NT2/D1 (cell line): ENCODE measurements at places on chromosomes 3 and 15.
A peak's percentile ranks its signal among the peaks of the same experiment; 100 is the strongest.

DNA sequence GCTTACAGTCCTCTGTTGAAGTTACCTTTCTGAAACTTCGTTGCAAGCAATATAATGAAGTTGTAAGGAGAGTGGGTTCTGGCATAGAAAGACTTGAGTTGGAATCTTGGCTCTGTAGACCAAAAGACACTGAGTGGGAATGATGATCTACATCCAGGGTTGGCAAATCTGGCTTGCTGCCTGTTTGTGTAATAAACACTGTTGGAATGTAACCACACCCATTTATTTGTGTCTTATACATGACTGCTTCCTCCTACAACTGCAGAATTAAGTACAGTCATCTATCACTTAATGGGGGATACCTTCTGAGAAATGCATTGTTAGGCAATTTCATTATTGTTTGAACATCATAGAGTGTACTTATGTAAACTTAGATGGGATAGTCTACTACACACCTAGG lies 178.4 kb upstream of the SUCLG2 start:
- no peak for DNase-seq

DNA sequence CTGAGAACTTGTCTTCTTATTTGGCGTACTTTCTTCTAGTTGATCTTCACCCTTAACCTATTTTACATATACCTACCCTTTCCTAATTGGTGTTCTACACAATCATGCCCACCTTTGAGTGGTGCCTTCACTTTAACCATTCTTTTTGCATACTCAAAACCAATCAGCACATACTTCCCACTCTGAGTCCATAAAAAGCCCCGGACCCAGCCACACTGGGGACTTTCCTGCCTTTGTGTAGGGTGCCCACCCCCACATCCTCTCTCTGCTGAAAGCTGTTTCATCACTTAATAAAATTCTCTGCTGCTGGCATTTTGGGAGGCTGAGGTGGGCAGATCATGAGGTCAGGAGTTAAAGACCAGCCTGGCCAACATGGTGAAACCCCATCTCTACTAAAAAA lies 15.9 kb upstream of the CHST2 start:
- DNase-seq, result no peak

DNA sequence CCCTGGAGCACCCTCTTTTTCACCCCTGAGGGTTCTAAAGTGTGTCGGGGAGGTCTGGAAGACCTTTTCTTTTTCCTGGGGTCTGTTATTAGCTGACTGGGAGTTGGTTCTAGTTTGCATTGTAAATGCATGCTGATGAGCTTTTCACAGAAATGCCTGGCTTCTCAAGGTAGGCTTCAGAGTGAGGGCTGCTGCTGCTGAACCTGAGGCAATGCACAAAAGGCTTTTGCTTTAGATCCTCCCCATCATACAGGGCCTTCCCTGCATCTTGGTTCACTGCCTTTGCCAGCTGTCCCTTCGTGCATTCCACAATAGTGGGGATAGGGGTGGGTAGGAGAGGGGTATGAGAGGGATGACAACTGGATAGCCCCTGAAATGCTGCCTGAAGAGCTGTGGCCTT lies 46.6 kb downstream of the FAH start:
- peak; percentile 58 for DNase-seq

- peak; percentile 79 for DNase-seq
Observed at GRCh38 chr3:34008191-34008590, 209.8 kb downstream of the PDCD6IP start.

GRCh38 chr3:148953094-148953493 lies 38.2 kb upstream of the GYG1 start:
- no peak for DNase-seq

DNA sequence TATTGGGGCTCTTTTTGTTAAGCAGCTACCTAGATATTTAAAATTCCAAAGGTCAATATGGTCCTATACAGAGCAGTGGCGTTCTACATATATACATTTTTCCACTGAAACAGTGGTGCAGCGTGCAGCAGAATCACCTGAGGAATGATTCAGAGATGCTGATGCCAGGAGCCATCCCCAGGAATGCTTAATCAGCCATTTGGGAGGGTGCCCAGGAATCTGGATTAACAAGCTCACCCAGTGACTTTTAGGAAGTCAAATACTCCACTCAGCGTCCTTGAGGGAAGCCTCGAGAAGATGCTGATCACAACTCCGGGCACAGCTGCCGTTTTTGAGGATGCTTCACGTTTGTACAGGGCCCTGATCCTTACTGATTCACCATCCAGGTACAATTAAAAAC lies 82.6 kb upstream of the ARHGEF3 start:
- no peak for DNase-seq

DNA sequence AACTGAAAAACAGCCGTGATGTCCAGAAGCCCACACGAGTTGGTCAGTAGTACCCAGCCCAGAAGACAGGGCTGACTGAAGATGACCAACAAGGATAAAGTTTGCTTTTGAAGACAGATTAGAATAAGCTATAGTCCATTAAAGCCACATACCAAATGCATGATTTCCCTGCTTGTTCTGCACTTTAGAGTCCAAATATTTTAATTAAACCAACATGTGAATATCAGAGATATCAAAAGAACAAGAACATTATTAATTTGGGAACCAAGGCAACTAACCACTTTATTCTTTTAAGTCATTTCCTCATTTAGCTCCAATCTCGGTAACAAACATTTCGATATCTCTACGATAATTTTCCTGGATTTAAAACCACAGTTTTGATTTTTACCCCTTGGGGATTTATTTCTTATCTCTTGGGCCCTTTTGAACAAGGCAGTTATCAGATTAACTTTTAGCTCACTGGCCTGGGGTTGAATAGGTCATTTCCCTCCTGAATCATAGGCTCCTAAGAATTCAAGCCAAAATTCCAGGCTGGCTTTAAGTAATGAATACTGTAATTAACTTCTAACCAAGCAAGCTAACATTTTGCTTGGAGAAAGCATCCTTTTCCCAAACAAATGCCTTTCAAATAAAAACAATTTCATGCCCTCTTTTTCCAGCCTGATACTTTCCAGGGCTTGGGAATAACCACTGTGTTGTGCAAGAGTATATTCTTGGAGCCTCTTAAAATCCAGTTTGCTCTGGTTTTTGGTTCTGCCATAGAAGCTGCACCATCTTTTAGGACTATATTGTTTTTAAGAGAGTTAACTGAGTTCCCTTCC lies 102.9 kb upstream of the NR2E3 start:
- no peak for DNase-seq

GRCh38 chr3:12452361-12453330 lies 31.6 kb upstream of the TSEN2 start:
- no peak for DNase-seq

- DNase-seq, result no peak
Observed at GRCh38 chr3:190491533-190492054, 22.3 kb upstream of the IL1RAP start.

DNA sequence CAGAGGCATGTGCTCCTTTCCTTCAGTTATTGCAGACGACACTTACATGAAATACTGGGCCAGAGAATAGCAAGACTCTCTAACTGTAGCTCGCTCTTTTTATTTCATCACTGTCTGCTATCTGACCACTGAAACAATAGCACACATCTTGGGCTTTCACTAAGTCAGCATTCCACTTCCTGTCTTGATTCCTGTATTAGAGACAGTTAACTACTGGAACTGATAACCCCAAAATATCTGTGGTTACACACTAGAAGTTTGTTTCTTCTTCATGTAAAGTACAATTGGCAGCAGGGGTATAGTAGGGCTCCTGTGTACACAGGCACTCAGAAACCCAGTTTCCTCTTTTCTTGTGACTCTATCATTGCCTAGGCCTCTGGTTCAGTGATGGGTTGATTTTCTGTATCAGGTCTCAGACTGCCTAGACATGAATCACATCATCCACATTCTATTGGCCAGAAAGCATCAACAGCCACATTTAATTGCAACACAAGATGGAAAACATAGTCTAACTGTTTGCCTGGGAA lies 230.2 kb upstream of the CD96 start:
- no peak for DNase-seq

DNA sequence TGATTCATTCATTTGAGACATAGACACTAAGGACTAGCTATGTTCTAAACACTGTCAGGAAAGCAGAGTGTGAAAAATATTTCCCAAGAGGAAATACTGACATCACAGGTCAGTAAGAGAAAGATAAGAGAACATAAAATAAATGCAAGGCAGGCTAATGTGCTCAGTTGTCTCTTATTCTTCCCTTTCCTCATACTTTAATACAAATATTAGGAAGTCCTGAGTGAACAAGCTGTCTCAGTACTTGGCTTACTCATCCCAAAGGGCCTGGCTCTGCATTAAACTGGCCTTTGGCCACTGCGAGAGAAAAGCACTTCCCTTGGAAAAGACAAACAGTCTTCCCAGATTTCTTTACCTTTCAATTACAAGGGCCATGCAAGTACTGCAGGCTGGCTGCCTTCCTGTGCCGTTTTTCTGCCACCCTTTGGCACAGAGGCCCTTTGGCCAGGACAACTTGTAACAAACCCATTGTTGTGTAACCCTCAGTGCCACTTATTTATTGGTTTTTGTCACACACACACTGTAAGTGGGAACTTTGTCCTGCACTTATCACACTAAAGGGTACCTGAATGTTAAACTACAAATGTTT lies 31.7 kb downstream of the EDC3 start:
- no peak for DNase-seq

GRCh38 chr3:138692152-138692551 lies 83.6 kb downstream of the FAIM start:
- no peak for DNase-seq

DNA sequence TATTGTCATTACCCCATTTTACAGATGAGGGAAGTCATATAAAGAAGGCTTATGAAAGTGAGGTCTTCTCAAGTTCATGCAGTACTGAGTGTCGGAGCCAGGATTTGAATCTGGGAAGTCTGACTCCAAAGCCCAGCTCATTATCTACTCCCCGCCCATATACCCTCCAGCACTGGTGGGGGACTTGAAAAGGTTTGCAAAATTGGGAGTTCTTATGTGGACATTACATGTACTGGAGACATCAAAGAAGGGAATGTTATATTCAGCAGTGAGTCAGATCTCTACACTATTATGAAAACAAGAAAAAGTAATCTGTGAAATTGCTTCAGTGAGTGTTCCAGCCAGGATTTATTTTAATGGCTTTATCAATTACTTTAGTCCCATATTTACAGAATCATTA lies 185.2 kb upstream of the CADPS start:
- no peak for DNase-seq

GRCh38 chr15:70508561-70509281 lies 254.6 kb downstream of the UACA start:
- no peak for DNase-seq

DNA sequence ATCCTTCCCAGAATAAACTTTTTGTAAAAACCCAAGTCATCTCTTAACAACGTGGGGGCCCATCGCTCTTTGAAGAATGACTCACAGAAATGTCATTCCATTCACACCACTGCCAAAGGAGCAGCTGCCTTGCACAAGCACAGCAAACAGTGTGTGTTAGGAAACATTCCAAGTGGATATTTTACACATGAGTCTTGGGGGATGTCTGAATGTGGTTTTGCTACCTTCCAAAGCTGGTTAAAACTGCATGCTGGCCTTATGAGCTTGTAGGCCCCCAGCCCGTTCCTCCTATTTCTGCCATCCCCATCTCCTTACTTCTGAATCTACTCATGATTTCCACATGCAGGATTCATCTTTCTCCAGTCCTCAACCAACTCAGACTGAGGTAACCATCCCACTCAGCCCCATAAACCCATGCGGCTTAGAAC lies 130.8 kb downstream of the CPNE4 start:
- DNase-seq, result no peak

- no peak for DNase-seq
Observed at GRCh38 chr3:144556392-144556791, 584.8 kb downstream of the DIPK2A start.

DNA sequence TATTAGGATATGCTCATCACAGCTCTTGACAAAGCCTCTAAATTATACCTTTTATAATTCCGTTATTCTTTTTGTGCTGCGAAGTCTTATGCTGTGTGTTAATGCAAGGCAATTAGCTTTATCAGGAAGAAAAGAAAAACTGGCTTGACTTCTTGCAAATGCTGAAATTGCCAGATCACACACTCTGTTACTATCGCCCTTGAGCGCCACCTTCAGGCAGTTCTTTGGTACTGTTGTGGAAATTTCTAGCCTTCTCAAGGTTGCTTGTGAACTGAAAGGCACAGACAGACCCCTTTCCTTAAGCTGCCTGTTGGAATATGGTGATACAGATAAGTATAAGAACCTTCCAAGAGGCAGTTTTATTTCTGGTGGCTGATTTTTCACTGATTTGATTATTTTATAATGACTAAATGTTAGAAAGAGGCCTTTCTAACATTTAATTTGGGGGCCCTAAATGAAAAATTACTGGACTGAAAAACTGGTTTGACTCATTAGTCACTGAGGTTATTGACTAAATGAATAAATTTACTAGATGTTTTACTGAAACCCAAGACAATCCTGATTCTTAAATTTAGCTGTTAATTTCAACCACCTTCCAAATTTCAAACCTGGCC lies 126.2 kb upstream of the RASGRP1 start:
- DNase-seq, result peak; percentile 54

GRCh38 chr3:38949994-38950393 lies 101.8 kb downstream of the SCN11A start:
- no peak for DNase-seq

DNA sequence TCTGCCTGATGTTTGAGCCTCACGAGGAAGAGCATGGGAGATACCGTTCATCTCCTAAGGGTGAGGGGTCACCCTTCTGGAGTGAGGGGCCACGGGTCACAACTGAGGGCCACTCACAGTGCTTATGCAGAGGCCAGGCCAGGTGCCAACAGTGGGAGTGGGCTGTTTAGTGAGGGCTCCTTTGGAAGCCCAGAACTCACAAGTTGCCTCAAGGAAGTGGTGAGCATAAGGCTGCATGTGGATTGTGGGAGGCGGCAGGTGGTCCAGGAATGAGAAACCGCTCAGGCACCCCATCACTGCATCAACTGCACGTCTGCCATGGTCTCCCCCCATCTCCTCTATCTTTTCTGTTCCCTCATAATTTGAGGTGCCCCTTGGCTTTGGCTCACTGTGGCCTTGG lies 26.5 kb downstream of the SPSB4 start:
- no peak for DNase-seq

DNA sequence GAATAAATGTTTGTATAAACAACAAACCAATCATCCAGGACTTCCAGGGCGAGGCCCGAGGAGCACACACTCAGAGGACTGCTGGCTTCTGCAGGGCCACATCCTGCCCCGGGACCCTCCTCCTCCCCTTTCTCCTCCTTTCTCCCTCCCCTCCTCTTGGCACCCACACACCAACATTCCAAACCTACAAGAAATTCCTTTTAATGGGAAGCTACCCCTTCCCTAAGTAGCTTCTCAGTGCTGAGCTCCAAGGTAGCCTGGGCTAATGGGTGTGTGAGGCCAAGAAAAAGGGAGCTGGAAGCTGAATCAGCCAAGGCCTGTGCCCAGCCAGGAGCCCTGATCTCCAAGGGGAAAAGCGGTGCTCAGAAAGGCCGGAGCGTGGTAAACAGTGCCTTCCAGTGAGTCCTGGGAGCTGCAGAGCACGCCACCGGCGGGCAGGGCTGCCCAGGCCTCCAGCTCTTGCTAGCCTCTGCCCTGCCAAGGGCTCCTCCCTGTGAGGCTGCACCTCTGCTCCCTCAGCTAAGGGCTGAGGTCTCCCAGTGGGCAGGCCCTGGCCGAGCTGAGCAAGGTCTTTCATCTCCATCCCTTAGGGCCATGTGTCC lies 3.9 kb downstream of the ITIH3 start:
- DNase-seq, result no peak

- DNase-seq, result no peak
Observed at GRCh38 chr15:84772467-84772866, 24.1 kb downstream of the ZNF592 start.
